ENCODE measurements at places on chromosomes 16 and 17.

GRCh38 chr17:49342575-49342936, 19.5 kb downstream of the ZNF652 start:
- no peak for DNase-seq

DNA sequence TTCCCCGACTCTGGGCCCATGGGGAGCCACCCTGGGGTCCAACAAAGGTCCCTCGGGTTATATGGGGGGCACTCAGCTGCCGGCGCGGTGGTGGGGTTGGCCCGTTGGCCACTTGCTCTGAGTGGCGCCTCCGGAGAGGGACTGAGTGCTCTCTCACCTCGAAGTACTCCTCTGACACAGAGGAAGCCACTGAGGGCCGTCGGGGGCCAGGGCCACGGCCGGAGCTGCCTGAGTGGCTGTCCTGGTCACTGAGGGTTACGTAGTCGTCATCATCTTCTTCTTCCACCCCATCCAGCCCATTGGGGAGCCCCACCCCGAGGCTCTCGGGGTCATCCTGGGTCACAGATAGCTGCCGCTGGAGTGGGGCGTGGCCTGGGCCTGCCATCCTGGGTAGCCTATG, 25.7 kb downstream of the SLC5A10 start:
- DNase-seq, result no peak

DNA sequence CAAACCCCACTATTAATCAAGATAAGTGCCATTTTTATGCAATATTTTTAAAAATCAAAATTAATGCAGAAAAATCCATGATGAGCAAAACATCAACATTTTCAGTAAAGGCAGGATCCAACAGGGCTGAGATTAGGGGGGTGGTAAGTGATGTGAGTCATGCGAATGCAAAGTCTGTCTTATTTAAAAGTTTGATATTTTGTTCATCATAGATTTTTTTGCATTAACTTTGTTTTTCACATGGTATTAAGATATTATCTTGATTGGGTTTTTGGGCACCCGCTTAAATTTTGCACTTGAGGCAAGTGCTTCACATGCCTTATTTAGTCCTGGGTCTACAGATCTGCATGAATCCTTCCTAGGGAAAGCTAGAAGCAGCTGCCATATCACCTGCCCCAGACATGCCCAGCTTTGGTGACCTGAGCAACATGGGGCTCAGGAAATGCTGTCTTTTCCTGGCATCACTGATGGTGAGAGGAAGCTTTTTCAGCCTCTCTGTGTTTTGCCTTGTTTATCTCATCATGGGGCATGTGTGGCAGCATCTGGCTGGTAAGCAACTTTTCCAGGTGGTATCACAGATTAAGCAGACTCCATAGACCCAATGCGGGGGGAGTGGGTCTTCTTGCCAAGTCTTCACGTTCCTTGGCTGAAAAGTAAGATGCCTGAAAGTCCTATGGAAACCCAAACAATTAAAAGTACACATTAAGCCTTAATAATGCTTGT, 57.6 kb upstream of the NFAT5 start:
- no peak for DNase-seq

- no peak for DNase-seq
These were observed 14.8 kb downstream of the TEKT5 start for GRCh38 chr16:10679921-10680320.

DNA sequence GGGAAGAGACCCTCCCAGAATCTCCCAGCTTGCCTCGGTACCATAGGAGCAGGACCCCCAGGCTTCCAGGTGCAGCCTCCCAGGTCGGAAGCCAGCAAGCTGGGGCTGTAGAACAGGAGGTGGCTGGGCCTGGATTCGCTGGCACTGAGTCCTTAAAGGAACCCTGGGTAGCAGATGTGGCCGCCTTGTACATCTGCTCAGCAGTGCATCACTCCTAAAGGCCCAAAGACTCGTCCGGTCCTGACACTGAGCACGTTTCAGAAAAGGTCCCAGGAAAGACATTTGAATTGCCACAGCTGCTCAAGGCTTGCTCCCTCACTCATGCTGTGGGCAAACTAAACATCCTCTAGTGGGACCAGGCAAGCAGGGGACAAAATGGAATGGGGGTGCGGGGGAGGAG, 172.8 kb downstream of the RAB11FIP4 start:
- DNase-seq, result no peak

DNA sequence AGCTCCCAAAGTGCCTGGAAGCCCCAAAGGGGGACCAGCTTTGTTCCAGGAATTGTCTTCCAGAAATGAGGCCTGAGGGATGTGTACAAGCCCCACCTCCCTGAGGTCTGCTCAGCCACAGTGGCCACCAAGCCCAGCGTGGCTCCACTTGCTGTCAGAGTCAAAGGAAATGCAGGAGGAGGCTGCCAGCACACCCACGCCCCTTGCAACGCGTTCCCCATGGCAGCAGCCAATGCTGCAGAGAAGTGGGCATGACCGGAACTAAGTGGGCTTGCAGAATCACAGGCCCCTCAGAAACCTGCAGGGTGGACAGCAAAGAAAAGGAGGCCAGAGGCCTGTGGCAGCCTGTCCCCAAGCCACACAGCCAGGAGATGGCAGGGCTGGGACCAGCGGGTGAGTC, 320.8 kb downstream of the FOXL1 start:
- no peak for DNase-seq

DNA sequence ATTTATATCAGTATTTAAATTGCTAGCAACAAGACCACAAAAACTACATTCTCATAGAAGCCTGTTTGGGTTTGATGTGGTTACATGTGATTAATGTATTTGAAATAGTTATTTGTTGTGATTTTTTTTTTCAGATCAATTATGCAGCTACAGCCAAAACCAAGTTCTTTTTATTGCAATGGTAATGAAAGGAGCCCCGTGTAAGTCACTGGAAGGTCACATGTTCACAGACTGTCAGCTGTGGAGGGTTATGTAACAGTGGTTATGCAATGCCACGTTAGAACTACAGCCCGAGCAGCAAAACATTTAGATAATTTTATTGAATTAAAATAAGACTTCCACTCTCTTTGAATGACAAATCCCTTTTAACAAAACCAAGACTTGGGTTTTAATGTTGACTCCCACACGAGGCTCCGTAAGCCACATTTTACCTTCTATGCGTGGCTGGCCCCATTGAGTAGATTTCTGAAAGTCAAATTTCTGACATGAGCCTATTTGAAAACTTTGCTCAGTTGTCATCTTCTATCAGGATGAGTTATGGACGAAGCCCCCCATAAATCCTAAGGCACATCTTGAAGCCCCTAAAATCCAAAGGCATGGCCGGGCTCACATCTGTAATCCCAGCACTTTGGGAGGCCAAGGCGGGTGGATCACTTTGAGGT, 41.8 kb upstream of the SEC14L1 start:
- peak; percentile 38 for DNase-seq

DNA sequence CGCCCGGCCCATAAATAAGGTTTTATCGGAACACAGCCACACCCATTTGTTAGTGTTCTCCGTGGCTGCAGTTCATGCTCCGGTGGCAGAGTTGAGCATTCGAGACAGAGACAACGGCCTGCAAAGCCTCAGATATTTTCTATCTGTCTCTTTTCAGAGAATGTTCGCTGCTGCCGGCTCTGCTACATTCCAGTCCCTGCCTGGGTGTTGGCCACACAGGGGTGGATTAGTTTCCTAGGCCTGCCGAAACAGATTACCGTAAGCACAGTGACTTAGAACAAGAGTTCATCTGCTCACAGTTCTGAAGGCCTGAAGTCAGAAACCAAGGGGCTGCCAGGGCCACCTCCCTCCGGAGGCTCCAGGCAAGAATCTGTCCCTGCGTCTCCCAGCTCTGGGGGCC, 19.1 kb upstream of the GSG1L start:
- peak; percentile 17 for DNase-seq

- DNase-seq, result no peak
These were observed 218.7 kb downstream of the MRTFB start for GRCh38 chr16:14289692-14290340.

- no peak for DNase-seq
These were observed 65.3 kb upstream of the CNEP1R1 start for GRCh38 chr16:49959552-49960277.

GRCh38 chr17:54626146-54626703, 274.4 kb upstream of the TOM1L1 start:
- DNase-seq, result no peak

GRCh38 chr16:4245077-4245791, 3.4 kb upstream of the SRL start:
- DNase-seq, result no peak

DNA sequence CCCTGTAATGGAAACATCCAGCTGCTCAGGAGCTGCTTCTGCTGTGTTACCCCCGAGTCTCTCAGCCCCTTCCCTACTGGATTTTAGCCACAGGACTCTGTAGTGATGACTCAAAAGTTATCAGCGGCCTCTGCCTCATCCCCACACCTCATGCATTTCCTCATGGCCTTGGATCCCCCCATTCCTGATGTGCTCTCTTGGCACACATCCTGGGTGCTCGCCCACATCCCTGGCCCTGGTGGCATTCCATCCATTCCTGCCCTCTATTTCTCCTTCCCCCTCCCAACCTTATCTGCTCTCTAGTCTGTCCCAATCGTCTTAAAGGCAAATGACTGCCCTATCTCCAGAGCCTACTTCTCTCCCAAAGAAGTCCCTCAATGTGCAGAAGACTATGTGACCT, 24.6 kb downstream of the MARF1 start:
- peak; percentile 5 for DNase-seq

DNA sequence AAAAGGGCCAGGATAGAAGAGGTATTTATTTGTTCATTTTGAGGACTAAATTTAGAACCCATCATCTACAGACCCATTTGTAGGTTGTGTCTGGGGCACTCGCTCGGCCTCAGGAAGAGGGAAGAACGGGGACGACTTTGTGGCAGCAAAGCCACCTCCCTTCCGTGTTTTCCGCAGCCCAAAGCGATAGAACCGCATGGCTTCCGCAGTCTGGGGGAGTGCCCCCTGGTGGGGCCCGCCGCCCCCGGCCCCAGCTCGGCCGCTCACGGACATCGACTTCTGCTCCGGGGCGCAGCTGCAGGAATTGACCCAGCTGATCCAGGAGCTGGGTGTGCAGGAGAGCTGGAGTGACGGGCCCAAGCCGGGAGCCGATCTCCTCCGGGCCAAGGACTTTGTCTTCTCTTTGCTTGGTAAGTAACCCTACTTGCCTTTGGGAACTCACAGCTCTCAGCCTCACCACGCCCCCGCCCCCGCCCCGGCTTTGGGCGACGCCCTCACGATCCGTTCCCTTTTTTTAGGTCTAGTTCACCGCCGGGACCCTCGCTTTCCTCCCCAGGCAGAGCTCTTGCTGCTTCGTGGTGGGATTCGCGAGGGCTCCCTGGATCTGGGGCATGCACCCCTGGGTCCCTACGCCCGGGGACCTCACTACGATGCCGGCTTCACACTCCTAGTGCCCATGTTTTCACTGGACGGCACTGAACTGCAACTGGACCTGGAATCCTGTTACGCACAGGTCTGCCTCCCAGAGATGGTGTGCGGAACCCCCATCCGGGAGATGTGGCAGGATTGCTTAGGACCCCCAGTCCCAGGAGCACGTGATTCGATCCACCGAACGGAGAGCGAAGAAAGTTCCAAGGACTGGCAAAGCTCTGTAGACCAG, 681 bp downstream of the TMEM102 start:
- peak; percentile 60 for DNase-seq

- DNase-seq, result no peak
These were observed 66.4 kb downstream of the OR1D5 start for GRCh38 chr17:2996810-2997670.

DNA sequence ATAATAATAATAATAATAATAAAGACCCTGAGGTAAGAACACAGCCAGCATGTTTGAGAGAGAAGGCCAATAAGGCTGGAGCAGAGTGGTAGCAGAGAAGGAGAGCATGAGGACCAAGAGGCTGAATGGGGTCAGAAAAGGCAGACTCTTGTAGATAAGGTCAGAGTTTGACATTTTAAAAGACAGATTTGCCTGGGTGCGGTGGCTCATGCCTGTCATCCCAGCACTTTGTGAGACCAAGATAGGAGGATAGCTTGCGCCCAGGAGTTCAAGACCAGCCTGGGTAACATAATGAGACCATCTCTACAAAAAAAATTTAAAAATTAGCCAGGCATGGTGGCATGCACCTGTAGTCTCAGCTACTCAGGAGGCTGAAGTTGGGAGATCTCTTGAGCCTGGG, 11.0 kb upstream of the WFIKKN2 start:
- DNase-seq, result no peak

- peak; percentile 64 for DNase-seq
These were observed 1.6 kb downstream of the PPL start for GRCh38 chr16:4935241-4935855.

DNA sequence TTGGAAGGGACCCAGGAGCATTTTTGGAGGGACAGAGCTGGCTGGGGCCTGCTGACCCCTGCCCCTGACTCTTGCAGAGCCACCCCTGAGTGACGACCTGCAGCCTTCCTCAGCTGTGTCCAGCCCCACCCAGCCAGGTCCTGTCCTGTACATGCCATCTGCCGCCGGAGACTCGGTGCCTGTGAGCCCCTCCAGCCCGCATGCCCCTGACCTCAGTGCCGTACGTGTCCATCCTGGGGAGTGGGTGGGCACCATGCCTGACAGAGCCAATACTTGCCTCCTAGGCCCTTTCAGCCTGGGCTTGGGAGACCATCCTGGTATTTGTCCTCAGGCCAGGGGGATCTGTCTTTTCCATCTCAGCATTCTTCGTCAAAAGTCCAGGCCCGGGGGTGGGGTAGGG, 27.5 kb downstream of the UNC13D start:
- DNase-seq, result no peak

DNA sequence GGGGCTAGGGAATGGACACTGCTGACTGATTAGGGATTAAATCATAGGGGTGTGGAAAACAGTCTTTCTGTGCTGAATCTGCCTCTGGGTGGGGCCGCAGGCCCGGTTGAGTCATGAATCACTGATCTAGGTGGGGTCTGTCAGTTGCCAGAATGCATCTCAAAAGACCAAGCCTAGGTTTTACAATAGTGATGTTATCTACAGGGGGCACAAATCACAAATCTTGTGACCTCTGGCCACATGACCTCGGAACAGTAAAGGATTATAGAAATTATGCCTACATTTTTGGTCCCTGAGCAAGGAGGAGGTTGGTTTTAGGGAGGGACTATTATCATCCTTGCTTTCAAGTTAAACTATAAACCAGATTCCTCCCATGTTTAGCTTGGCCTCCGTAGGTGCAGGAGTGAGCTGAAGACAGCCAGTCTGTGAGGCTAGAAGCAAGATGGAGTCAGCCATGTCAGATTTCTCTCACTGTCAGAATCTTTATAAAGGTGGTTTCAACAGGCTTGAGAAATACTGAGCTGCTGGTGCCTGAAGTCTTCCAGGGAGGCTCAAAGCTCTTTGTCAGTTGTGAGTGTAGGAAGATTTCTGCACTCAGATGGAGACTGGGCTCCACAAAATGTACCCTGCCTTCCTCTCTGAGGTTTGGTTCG, 12.9 kb downstream of the GNGT2 start:
- DNase-seq, result peak; percentile 8

- peak; percentile 44 for DNase-seq
These were observed 4.2 kb downstream of the IFI35 start for GRCh38 chr17:43010667-43011308.

- no peak for DNase-seq
These were observed 8.3 kb downstream of the CAPNS2 start for GRCh38 chr16:55574811-55575210.
